ENCODE measurements at places on chromosomes 1 and 21.

- H3K27me3 ChIP-seq: no peaks in the 10 kb centered on the region
- H3K27ac ChIP-seq: no peak overlapping the region
- no peak for DNase-seq
- no peak overlapping the region for H3K4me3 ChIP-seq
- H3K4me1 ChIP-seq: no peaks in the 10 kb centered on the region
Observed at GRCh38 chr1:83959824-83960498, 39.0 kb downstream of the TTLL7 start.

- H3K27ac ChIP-seq: no peak overlapping the region
- no peak for DNase-seq
- H3K36me3 ChIP-seq: peaks cover 12% of the 10 kb centered on the region
Observed at GRCh38 chr1:27353629-27354028, 11.8 kb downstream of the SYTL1 start.

DNA sequence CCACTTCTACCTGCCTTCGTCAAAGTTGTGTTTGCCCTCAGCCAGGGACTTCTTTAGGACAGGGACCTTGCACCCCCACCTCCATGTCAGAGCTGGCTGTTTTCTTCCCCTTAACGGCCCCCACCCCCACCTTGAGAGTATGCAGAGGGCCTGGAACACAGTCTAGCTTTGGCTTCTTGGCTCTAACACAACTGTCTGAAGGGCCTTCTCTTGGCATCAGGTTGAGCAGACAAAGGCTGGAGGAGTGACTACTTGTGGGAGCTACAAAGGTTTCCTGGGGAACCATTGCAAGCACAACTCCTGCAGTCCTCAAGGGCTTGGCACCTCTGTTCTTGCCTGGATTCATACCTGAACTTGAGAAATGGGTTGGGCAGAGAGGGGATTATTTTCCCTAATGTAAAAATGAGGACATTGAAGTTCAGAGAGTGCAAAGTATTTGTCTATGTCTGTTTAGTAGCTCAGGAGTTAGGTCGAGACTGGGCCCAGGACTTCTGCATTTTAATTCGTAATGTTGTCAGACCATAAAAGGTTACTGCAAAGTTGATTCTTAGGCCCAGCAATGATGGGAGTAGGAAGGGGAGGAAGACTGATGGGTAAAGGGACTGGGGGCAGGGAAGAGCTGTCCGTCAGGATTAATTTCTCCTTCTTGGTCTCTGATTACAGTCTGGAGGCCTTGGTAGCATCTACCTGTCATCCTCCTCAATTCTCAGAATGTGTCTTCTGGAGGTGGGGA lies 2.6 kb downstream of the CYP4B1 start:
- H3K27me3 ChIP-seq: peaks cover 27% of the 10 kb centered on the region
- no peak for DNase-seq
- no peaks in the 10 kb centered on the region for H3K36me3 ChIP-seq
- H3K27ac ChIP-seq: no peak overlapping the region
- no peaks in the 10 kb centered on the region for H3K4me1 ChIP-seq
- no peak overlapping the region for H3K4me3 ChIP-seq

DNA sequence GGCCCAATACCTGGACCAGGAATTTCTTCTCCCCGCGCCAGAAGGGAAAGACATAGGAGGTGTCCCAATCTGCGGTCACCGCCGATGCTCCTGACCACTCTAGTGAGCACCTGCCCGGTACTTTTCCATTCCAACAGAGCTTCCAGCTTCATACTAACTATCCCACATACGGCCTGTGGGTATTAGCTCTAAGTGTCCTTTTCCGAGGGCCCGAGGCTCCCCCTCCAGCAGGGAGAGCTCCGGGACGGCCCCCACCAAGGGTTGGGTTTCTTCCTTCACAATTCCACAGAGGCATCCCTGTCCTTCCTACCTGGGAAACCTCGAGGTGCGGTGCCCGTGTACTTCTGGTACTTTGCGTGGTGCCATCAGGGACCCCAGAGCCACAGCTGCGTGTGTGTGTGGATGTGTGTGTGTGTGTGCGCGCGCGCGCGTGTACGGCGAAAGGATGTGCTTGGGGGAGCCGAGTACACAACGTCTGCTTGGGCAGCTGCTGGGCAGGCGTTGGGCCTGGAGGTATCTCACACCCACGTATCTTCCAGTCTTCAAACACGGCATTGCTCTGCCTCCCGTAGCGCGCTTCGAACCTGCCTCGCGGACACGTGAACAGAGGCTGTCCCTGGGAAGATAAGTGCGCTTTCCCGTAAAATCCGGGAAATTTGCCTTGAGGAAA lies 2.4 kb upstream of the SIM2 start:
- no peak overlapping the region for H3K27ac ChIP-seq
- H3K4me1 ChIP-seq: peaks cover 8% of the 10 kb centered on the region
- H3K4me3 ChIP-seq: no peak overlapping the region

- DNase-seq: no peak
- no peaks in the 10 kb centered on the region for H3K27me3 ChIP-seq
- peaks cover 36% of the 10 kb centered on the region for H3K4me1 ChIP-seq
Observed at GRCh38 chr1:93905734-93906133, 3.5 kb downstream of the GCLM start.

- H3K27me3 ChIP-seq: no peaks in the 10 kb centered on the region
- DNase-seq: peak; percentile 9
- peaks cover 12% of the 10 kb centered on the region for H3K36me3 ChIP-seq
- peak overlapping the region; percentile 97 for H3K27ac ChIP-seq
- peak overlapping the region; percentile 93 for H3K4me3 ChIP-seq
- peaks cover 18% of the 10 kb centered on the region for H3K4me1 ChIP-seq
Observed at GRCh38 chr21:25733859-25734653, 648 bp downstream of the ATP5PF start.
